Kidney epithelial cell (primary cell): ENCODE measurements at places on chromosomes 5 and 9. TPM values are rescaled to one million over a fixed set of nuclear protein-coding genes. Genes with fewer than 3 reads are reported as not detected.

DNA sequence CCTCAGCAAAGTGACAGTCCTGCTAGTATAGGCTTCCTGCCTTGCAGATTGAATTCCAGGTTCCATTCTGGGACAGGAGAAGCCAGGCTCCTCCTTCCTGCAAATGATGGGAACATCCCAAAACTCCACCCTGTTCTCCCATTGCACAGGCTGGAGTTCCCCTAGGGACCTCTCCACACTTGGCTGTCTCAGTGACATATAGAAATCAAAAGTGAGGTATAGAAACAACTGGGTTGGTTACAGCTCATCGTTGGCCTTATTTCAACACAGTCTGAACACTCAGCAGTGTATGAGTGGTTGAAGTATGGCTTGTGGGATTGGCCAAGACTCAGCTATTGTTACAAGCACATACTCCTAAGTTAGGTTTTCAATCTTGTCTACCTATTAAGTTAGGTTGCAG lies 157.8 kb upstream of the FTMT start:
- DNase-seq = no peak

DNA sequence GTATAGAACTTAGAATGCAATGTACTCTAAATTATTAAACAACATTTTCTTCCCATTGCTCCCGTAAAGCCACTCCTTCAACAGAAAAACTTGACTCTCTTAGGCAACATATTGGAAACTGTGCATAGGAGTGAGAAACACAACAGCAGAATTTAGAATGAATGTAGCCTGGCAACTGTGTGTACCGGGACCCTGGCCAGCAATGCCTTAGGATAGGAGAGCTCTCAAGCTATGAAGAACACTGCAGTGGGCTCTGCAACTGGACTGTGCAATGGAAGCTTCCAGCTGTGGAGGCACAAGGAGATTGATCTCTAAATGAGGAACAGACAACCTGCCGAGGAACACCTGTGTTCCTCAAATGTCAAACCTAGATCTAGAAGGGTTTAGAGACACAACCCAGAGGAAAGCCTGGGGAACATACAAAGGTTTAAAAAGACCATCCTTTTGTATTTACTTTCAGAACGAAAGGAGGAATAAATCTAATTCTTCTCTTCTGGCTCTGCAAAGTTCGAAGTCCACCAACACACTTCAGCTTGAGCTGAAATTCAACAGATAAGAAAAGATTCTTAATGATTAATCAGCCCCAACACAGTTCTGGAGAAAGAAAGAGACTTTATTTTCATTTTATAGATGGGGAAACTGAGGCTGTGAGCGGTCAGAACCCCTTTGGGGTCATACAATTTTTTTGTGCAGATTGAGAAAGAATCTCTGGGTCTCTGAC lies 51.5 kb upstream of the ARL15 start:
- DNase-seq = no peak

- no peak for DNase-seq
These were observed 13.8 kb downstream of the ST8SIA4 start for GRCh38 chr5:100889165-100889743.

- DNase-seq = no peak
These were observed 54.3 kb downstream of the LMX1B start for GRCh38 chr9:126668058-126668457.

GRCh38 chr9:83197591-83197990 lies 134.6 kb upstream of the RASEF start:
- no peak for DNase-seq

DNA sequence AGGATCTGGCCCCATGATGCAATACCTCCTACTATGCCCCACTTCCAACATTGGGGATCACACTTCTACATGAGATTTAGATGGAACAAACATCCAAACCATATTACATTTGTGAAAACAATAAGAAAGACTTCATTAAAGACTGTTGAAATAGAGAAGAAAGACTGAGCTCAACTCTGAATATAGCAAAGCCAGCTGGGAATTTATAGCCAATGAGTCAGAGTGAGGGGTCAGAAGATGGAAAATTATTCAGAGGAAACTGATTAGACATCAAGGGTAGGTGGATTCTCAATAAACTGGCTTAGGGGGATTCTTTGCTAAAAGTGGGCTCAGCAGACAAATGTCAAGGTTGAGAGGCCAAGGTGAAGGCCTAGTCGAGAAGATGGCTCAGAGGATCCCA lies 25.6 kb downstream of the BTF3 start:
- no peak for DNase-seq

- DNase-seq = no peak
These were observed 29.9 kb downstream of the SLC6A18 start for GRCh38 chr5:1255081-1255561.

- no peak for DNase-seq
These were observed 44.9 kb upstream of the SNCAIP start for GRCh38 chr5:122267185-122267584.

DNA sequence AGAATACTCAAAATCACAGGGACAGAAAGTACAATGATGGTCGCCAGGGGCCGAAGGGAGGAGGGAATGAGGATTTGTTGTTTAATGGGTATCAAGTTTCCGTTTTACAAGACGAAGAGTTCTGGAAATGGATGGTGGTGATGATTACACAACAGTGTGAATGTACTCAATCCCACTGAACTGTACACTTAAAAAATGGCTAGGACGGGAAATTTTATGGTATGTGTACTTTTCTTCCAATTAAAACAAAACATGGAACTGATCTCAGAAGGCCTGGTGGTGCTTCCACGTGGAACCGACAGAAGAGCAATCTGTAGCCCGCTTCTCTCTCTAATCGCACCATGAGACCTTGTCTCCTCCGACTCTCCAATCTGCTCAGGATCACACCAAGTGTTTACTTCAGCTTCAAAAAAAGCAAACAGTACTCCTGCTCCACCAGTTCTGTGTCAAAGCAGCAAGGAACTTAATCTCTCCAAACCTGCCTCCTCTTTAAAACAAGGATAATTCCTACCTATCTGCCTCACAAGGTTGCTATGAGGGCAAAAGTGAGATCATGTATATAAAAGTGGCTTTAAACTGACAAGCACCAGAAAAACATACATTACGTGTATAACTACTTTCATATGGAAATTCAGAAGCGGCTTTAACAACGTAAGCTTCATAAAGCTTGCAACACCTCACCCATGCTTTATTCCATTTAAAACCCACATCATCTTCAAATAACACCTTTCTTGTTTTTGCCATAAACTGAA lies 2.1 kb downstream of the ECPAS start:
- no peak for DNase-seq

DNA sequence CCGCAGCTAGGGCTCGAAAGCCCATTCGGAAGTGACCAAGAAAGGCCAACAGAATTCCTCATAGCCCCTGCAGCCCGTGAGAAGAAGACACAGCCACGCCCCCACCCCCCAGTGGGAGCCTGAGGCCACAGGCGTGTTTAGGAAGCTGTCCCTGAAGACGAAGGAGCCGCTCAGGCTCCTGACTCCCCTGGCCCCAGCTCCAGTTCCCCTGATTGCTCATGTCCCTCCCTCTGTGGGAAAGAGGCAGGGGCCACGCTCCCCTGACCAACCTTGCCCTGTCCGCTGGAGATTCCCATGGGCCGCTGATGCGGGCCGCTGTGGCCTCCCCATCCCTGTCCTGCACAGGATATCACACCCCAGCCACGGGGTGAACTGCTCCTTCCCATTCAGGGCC lies 13.6 kb downstream of the ROPN1L start:
- DNase-seq = no peak

DNA sequence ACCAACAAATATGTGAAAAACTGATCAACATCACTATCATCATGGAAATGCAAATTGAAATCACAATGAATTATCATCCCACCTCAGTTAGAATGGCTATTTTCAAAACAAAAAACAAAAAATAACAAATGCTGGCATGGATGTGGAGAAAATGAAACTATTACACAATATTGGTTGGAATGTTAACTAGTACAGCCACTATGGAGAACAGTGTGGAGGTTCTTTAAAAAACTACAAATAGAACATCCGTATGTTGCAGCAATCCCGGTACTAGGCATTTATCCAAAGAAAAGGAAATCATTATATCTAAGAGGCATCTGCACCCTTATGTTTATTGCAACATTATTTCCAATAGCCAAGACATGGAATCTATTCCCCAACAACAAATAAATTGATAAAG lies 9.0 kb upstream of the IFNA5 start:
- no peak for DNase-seq

GRCh38 chr5:150234576-150235499 lies 45.0 kb downstream of the SLC6A7 start:
- no peak for DNase-seq

- DNase-seq = no peak
These were observed 72.6 kb upstream of the DMRTA1 start for GRCh38 chr9:22374051-22374450.

DNA sequence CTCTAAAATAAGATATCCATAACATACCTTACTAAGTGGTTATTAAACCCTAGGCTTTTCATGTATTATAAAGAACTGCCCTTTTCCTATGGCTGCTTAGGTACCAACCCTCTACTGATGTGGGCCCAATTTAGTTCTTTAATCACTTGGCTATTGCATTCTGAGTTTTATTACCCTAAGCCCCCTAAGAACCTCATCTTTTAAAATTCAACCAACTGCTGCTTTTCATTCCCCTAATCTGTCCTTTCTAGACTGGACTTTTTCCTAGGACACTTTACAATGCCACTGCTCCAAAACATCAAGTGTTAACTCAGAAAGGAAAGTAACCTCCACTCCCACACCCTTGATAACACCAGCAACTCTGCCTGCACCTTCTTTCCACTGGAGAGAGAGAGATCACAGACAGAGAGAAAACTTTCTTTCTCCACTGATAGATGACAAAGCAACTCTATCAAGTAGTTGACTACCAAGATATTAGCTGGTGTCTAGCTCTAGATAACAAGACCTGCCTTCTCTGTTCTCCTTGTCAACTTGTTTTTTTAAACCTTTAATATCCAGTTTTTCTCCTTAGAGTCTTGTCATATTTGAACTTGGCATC lies 27.3 kb downstream of the ELL2 start:
- DNase-seq = no peak

GRCh38 chr5:10801931-10802666 lies 41.1 kb upstream of the DAP start:
- no peak for DNase-seq

GRCh38 chr5:73838901-73839300 lies 212.9 kb downstream of the ARHGEF28 start:
- DNase-seq = no peak

SCGB3A2 gene
- not detected in 2 replicates for total RNA-seq

CTXN3 gene
- not detected in 2 replicates for total RNA-seq

TMOD1 gene
- total RNA-seq = 0.08 and 0.14 TPM in 2 replicates

FCHO2 gene
- 11.1 and 11.2 TPM in 2 replicates for total RNA-seq

IL5 gene
- not detected in 2 replicates for total RNA-seq

TSTD2 gene
- total RNA-seq = 19.5 and 19.6 TPM in 2 replicates

ELOVL7 gene
- 31.6 and 35.3 TPM in 2 replicates for total RNA-seq
